ENCODE measurements at places on chromosomes 6 and 20.

DNA sequence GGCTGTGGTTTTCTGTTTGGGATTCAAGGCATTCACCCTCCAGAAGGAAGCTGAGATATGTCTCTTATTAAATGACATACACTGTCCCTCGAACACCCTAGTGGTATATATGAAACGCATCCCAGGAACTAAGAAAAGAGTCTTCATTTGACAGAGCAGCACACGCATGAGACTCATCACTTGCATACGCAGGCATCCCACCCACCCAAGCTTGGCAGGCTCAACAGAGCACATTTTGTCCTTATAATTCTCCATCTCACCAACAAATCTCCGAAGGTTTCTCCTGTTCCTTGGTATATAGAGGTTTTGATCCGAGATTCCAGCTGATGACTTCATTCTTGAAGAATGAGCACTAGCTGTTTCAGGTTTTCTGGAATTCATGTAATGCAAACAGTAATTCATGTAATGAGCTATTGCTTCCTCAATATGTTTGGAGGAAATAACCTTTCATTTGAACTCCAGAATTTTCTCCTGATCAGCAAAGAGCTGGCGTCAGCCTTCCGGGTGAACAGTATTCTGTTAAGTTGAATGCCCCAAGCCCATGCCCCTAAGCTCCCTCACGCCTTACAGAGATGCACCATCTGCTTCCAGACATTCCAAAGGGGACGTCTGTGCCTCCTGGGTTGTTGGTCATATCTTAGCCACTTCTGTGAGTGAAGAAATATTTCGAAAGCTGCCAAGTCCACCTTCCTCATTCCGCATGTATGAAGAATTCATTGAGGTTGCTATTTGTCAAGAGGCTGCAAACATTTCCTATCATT is 66.0 kb upstream of the CDH4 start:
- DNase-seq: no peak

DNA sequence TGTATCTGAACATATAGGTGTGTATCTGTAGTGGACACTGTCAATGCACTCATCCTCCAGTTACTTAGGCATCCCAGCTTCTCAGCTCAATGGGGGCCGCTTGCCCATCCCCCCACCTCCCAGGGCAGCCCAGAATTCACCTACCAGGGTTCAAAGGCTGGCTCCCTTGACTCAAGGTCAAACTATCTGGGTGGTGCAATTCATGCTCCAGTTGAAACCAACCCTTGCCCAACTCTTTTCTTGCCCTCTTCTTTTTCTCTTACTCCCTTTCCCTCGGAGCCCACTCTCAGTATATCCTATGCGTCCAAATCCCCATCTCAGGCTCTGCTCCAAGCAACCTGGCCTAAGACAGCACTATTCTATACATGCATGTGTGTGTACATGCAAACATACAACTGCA is 127.4 kb downstream of the BCAS1 start:
- DNase-seq: no peak

- no peak for DNase-seq
Observed at GRCh38 chr6:145670311-145670710, 65.0 kb downstream of the EPM2A start.

DNA sequence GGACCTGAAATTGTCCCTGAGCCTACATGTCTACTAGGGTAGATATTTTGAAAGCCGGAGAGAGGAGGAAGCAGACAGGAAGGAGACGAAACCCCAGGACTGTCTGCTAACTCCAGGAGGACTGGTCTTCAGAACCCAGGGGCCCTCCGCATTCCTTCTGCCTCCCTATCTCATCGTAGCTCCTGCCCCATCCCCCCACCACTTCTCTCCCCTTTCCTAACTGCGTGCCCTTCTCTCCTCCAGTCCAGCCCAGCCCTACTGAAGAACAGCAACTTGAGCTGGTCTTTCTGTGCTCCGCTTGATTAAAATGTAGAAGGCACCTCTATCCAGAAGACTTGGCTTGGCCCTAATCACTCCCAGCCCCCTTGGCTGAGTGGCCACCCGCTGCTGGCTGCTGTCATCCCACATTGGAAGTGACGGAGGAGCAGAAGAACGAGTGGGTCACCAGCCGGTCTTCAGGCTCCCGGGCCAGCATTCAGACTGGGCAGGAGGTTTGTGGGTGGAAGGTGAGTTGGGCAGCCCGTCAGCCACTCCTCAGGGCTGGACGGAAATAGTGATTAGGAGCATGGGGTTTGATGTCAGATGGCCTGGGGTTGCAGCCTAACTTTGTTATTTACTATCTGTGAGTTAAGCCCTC is 28.8 kb upstream of the ANGPT4 start:
- no peak for DNase-seq

DNA sequence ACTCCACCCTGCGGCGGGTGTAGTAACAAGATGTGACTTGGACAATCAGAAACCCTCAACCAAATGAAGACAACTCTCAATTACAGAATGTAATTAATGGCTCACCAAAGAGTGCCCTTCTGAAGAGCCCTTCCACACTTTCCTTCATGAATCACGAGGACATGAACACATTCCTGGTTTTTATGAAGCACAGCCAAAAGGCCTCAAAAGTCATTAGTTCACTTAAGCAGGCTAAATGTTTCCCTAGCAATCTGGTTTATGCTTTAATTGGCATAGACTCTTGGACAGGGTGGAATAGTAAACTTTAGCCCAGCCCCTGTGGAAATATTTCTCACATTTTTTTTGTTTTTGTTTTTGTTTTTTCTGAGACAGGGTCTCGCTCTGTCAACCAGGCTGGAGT is 20.5 kb downstream of the CPNE5 start:
- DNase-seq: no peak

DNA sequence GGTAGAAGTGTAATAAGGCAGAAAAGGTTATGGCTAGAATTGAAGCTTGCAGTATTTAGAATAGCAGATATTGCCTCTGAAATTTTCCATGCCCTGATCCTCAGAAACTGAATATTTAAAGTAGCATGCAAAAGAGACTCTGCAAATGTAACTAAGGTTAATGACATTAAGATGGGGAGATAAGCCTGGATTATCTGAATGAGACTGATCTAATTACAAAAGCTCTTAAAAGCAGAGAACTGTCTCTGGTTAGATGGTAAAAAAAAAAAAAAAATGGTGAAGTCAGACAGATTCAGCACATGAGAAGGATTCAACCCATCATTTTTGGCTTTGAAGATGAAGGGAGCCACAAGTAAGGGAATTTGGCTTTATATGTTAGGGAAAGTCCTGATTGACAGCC is 503.7 kb upstream of the IRAK1BP1 start:
- no peak for DNase-seq

- DNase-seq: no peak
Observed at GRCh38 chr6:5984150-5985089, 22.3 kb downstream of the NRN1 start.

GRCh38 chr6:89834884-89835792 is 5.5 kb downstream of the CASP8AP2 start:
- peak; percentile 44 for DNase-seq

GRCh38 chr20:62319346-62319909 is 16.6 kb downstream of the ADRM1 start:
- DNase-seq: no peak

DNA sequence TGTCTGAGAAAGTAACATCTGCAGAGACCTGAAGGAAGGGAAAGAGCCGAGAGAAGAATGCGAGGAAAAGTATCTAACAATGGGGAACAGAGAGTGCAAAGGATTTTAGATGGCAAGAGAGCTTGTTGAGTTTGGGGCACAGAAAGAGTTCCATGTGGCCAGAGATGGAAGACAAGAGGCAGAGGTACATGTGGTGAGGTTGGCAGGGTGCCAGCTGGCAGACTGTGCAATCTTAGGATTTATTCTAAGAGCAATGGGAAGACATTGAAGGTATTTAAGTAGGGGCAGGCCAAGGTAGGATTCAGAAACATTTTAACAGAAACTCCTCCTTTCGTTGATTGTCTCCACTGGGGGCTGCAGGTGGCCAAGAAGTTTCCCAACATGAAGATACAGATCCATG is 20.4 kb upstream of the LBP start:
- no peak for DNase-seq

DNA sequence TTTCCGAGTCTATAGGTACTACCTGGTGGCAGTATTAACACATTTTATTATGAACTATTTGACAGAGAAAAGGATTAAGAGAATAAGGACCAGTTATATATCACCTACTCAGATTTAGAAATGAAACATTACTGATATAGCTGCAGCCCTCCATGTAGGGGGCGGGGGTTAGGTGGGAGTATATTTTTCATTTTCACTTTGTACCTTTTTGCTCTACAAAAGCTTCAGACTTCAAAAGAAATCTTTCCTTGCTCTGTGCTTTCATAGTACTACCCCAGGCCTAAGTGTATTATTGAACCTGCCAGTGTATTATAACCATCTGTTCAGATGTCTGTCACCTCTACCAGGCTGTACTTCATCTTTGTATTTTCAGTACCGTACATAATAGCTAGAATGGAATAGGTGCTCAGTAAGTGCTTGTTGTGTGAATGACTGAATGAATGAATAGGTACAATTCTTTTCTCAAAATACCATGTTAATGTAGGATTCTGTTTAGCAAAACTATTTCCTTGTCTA is 43.0 kb downstream of the CDKAL1 start:
- DNase-seq: no peak
